HAP-1 (cell line): ENCODE measurements at places on chromosomes 1 and 21.
A peak's percentile ranks its signal among the peaks of the same experiment; 100 is the strongest.

- DNase-seq: no peak
These were observed 277.3 kb downstream of the DNM3 start for GRCh38 chr1:172118618-172119017.

DNA sequence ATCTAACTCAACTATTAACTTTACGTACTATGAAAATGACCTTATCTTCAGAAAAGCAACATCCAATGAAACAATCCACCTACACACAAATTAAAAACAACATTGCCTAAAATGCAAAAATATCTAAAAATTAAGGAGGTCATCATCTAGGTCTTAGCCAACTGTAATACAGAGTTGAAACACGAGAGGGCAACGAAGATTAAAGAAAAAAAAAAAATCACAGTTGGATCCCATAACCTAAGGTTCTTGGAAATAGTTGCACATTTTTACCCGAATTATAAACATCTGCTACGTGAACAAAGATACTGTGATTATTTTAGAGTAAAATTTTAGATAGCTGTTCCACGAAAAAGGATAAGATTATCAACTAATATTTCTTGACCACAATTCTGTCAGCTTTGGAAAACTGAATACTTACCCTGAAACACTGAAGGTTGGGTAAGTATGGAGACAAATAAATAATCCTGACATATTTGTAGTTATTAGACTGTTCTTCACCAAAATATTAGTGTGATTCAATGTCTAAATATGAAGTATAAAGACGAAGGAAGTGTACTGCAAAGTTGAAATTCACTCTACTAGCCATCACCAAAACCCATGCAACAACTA, 88.0 kb upstream of the AK4 start:
- peak; percentile 15 for DNase-seq

GRCh38 chr1:183480971-183481441, 8.7 kb downstream of the SMG7 start:
- DNase-seq: no peak

DNA sequence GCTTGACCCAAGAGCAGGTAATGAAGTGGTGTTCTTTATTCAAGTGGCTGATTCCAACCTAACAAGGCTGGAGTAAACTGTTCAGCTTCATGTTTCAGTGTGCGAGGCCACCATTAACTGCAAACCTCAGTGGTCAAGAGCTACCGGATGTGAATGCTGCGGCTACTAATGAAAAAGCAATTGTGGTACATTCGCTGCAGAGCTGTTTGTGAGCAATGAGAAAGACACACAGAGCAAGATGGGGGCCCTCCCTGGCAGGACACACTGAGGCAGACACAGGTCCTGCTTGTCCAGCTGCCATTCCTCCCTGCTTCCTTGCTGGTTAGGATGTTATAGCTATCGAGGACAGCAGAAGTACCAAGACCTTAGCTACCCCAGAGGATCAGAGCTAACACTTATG, 26.1 kb downstream of the SYF2 start:
- no peak for DNase-seq

- DNase-seq: no peak
These were observed 2.9 kb downstream of the RNPEP start for GRCh38 chr1:201985355-201985754.

DNA sequence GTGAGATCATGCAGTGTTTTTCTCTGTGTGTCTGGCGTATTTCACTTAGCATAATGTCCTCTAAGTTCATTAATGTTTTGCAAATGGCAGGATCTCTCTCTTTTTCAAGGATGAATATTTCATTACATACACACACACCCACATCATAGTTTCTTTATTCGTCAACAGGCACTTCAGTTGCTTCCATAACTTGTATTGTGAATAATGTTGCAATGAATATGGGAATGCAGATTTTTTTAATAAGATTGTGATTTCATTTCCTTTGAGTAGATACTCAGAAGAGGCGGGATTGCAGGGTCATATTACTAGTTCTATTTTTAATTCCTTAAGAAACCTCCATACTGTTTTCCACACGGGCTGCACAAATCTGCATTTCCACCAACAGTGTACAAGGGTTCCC, 134.0 kb downstream of the CLEC20A start:
- DNase-seq: no peak

DNA sequence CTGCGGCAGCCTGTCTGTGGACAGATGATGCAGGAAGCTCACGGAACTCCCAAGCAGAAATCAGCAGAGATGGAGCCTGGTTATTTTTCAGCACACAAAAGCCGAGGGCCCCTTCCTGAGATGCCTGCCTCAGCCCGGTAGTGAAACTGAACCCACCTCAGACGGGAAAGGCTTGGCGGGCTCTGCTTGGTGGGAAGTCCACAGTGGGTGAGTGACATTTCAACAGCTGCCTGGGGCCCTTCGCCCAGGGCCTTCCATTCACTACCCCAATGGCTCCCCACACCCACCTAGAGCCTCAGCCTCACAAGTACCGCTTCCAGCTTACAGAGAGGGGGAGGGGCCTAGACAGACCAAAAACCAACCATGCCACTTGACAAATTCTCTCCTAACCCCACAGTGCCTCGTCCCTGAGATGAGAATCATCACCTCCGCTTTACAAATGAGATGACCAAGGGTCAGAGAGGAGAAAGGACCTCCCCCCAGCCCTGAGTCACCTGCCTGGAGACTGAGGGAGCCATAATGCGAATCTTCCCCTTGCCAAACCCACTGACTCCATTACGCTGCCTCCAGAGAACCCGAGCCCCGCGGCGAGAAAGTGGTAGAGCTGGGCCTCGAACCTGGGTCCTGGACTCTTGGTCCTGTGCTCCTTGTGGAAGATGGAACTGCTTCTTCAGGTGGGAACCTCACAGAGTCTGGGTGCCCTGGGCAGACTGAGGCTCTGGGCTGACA, 3.4 kb upstream of the ECE1 start:
- DNase-seq: no peak

- DNase-seq: no peak
These were observed 164.3 kb downstream of the KIF26B start for GRCh38 chr1:245319094-245319493.

DNA sequence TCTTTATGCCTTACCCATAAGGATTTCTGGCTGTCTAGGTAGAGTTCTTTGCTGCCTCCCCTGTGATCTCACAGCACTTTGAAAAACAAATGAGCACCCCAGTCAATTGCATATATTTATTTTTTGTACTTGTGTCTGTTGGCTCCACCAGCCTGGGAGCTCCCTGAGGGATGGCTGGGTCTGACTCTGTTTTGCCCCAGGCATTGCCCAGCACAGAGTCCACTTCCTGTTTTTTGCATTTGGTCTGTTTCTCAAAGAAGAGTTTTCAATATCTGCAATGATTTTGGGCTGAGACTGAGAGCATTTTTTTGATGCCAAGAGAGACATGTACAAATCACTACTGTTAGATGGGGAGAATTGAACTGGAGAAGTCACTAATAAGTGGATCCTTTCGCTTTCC, 125.0 kb downstream of the FOXD2 start:
- DNase-seq: no peak

DNA sequence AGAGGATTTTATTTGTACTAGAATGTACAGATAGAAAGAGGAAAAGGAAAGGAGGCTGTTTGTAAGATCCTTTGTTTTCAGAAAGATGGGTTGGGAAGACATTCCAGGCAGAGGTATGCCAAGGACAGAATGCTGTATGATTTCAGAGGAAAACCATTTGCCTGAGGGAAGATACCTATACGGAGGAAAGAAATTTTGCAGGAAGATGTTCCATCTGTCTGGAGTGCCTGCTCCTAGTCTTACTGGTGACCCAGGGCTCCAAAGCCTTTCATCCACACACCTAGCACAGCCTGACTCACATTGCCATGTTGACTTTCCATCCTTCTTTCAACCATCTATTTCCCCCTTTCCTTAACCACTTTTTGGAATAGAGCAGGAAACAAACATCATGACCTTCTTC, 18.2 kb downstream of the SAMD13 start:
- no peak for DNase-seq

- DNase-seq: peak; percentile 36
These were observed at the start of gene ARHGEF16 for GRCh38 chr1:3453891-3454810. ARHGEF16 (plus strand) TSS chr1:3454665; CDS start chr1:3463085, 8,420 bp downstream.

DNA sequence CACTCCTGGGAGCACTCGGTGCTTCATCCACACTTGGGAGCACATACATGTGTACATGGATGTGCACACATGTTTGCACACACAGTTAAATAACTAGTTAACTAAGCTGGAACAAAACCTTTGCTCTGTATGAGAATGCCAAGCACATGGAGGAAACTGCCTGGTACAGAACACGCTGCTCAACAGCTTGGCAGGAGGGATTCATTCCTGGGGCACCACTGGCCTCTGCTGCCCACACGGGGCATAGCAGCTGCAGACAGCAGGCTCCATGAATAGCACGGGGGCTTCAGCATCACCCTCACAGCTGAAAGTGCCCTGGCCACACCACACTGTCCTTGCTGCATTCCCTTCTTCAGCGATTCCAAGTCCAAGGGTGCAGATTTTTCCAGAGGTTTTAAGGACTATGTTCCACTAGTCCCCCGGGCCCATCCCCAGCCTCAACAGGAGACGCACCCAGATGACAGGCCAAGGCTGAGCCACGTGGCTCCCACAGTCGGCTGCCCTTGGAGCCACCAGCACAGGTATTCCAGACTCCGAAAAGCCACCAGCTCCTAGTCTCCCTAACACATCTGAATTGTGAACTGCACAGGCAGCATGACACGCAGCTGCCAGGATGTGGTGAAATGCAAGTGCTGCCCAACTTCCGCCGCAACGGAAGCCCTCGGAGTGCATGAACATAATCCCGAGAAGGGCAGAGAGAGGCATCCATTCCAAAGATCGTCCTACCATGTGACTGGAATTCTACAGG, 16.9 kb downstream of the NPHP4 start:
- peak; percentile 38 for DNase-seq

- no peak for DNase-seq
These were observed 72.3 kb upstream of the NTPCR start for GRCh38 chr1:232878086-232878485.

- DNase-seq: no peak
These were observed 29.3 kb downstream of the SELL start for GRCh38 chr1:169682071-169682470.

DNA sequence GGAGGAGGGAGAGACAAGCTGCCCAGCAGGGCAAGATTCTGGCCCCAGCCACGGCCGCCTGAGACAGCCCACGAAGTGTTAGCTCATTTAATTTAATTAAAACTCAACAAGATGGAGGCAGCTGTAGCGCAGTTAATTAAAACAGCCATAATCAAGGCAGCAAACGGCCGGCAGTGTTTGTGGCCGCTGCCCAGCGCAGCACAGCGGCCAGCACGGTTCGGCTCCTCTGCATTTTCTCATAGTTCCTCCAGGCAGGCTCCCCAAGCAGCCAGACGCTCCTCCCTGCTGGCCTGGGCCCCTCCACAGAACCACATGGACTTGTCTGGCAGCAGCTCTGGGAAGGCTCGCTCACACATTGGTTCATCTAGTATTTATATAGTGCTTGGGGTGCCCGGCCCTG, 40.0 kb downstream of the PTPRF start:
- DNase-seq: no peak

- peak; percentile 75 for DNase-seq
These were observed 625.2 kb downstream of the LMO4 start for GRCh38 chr1:87953732-87954344.

DNA sequence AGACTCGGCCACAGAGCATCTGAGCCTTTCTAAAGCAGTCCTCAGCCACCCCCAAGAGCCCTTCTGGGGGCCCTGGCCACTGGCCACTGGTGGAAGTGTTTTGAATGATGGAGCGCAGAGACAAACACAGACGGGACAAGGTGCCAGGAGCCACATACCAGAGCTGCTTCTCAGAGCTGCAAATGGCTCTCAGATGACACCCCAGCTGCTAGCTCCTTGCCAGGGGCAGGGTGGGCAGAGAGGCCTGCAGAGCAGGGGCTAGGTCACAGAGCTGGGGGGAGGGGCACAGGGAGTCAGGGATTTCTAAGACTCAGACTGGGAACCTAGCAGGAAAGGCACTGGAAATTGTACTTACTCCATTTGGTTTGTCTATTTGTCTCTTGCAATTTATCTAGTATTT, 30.4 kb downstream of the KCNN3 start:
- no peak for DNase-seq

GRCh38 chr1:190022709-190023108, 455.0 kb downstream of the BRINP3 start:
- no peak for DNase-seq

GRCh38 chr21:31298618-31299269, 45.3 kb downstream of the TIAM1 start:
- DNase-seq: no peak

- DNase-seq: no peak
These were observed 29.7 kb downstream of the MDM4 start for GRCh38 chr1:204545881-204546280.

GRCh38 chr1:24253571-24253970, 65.6 kb upstream of the GRHL3 start:
- no peak for DNase-seq

DNA sequence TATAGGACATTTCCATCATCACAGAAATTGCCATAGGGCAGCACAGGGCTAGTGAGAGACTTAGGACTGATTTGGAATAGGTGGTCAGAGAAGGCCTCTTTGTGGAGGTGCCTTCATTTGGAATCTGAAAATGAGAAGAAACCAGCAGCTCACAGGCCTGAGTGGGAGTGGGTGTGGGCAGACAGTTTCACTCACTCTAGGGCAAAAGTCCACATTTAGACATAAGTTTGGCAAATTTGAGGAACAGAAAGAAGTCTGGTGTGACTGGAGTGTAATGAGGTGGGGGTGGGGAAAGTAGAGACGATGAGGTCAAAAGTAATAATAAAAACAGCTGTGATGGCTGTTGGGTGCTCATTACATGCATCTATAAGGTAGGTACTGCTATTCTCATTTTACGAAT, 22.4 kb upstream of the BCAR3 start:
- no peak for DNase-seq
